ENCODE measurements at places on chromosomes 16 and 17. TPM values are rescaled to one million over a fixed set of nuclear protein-coding genes. Genes with fewer than 3 reads are reported as not detected.

The SPAG7 gene
- 59.1 TPM for total RNA-seq

The ABCC1 gene
- 40.7 TPM for total RNA-seq

The G6PC1 gene
- not detected for total RNA-seq

The APOH gene
- total RNA-seq: not detected

The CDRT15L2 gene
- total RNA-seq: not detected

The ATP6V0D1 gene
- total RNA-seq: 107 TPM

The OR2C1 gene
- 0.25 TPM for total RNA-seq

The CCL8 gene
- not detected for total RNA-seq
